ENCODE measurements at places on chromosomes 16 and 17.
A peak's percentile ranks its signal among the peaks of the same experiment; 100 is the strongest.

DNA sequence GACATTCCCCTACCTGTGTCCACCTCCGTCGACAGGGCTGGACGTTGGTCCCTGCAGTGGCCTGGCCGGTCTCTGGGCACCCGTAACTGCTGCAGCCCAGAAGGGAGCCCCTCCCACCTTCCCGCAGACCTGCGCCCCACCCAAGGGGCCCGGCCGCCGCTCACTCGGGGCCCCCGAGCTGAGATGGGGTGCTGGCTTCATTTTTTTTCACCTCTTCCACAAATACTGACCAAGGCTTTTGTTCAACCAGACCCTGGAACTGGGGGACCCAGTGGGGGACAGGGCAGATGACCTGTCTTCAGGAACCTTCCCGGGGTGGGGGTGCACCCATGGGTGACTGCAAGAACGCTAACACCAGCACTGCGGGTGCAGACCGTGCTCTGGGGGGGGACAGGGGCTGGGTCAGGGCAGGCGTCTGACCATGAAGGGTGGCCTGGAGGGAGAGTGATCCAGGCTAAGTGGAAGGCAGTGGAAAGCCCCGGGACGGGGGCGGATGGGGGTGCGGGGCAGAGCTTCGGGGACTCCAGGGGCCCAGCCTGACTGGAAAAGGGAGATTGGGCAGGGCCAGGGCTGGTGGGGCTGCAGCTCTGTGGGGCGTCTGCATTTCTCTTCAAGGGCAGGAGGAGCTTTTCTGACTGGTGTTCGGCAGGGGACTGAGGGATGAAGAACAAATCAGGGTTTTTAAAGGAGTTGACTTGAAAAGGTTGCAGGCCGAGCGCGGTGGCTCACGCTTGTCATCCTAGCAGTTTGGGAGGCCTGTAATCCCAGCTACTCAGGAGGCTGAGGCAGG lies 42.3 kb downstream of the SLC7A5 start:
- no peak for DNase-seq

- DNase-seq = no peak
Observed at GRCh38 chr17:4118015-4118743, 24.7 kb downstream of the ZZEF1 start.

DNA sequence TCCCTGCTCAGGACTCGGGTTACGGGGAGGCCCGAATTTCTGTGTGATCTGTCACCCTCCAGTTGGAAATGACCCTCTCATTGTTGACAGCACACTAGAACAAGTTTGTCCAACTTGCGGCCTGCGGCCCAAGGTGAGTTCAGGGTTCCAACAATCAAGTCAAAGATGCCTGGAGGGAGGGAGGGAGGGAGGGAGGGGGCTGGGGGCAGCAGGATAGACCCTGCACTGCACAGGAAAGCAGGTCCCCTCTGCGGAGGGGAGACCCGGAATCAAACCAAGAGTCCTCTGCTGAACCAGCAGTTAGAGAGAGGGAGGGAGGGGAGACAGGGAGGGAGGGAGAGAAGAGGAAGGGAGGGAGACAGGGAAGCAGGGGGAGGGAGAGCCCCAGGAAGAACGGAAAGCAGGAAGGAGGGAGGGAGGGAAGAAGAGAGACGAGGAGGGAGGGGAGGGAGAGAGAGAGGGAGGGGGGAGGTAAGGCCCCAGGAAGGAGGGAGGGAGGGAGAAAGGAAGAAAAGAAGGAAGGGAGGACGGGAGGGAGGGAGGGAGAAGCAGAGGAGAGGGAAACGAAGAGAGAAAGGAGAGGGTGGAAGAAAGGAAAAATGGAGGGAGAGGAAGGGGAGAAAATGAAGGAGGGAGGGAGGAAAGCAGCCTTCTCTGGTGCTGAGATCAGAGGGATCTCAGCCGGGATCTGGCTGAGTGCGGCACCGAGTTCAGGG lies 96.7 kb upstream of the CDH5 start:
- DNase-seq = no peak

DNA sequence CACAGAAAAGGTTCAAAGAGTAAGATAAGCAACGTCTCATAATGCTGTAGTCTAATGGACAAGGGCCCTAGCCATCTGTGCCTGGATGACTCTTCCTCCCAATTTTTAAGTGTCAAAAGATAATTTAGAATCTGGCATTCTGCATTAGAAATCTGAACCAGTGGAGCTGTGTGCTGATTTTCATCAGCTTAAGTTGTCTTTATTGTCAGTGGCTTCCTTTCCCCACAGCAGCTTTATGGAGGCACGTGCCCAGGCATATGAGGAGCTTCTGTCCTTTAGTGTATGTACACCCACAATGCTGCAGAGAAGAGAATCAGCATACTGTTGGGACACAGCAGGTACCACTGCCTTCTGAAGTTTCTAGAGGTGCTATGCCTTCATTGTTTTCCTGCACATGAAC lies 37.9 kb downstream of the HEATR6 start:
- no peak for DNase-seq

DNA sequence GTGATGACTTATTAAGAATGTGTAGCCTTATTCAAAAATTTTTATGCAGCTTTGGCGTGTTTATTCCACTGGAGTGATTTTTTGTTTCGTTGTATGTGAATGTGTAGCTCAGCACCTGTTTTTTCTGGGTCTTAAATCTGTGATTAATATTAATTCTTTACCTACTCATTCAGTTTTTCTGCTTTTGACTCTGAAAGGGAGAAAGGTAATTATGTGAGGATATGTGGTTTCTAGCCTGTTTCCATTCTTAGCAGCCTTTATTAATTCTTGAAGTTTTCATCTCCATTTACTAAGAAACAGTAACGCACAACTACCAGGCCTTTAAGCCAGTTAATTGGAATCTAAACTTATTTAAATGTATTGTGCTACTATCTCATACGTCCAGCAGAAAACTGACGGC lies 7.0 kb downstream of the HEATR3 start:
- no peak for DNase-seq

DNA sequence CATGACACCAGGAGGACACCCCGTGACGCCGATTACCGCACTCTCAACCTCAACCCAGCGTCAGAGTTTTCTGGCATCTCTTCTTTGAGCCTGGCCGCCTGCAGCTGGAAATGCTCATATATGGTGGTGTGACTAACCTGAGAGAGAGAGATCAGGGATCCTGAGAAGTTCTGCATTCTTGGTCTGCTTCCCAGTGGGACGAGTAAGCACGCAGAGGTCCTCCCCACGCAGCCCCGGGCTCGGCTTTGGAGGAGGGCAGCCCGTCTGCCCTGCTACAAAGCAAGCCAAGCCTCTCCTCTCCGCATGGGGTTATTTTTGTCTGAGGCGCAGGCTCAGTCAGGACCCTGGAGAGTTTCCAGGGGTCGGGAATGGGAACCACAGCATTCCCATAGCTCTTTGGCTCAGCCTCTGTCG lies 16.5 kb downstream of the CRISPLD2 start:
- no peak for DNase-seq

GRCh38 chr17:1909985-1910384 lies 80.2 kb downstream of the RPA1 start:
- no peak for DNase-seq

DNA sequence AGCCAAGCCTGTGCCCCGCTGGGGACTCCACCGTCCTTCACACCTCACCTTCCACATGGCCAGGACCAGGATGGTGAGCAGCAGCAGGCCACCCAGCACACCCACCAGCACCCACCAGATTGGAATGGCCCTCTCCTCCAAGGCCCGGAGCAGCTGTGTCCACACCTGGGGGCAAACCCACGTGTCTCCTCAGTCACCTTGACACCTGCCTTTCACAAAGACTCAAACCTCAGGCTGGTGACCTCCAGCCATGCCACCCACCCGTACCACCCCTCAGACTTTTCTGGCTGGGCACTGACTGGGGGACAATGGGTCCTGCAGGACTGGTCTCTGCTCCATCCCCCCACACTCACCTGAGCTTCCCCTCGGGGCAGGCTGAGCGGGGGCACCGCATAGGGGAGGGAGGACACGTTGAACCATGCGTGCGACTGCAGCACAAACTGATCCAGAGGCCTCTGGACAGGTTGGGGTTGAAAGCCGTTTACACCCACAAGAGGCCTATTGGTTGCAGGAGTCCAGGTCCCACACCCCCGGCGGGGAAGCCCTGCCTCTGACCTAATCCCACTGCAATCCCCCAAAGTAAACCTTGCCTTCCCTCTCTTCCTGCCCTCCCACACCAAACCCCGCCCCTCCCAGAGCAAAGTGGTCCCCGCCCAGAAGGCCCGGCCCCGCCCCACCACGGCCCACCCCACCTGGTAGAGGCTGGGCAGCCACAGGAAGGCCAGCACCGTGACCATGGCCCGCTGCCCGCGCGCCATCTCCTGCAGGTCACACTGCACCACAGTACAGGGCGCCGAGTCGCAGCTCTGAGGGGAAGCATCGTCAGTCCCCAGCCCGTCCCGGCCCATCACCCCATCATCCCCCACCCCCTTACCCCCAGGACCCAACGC lies 10.9 kb upstream of the FAM171A2 start:
- no peak for DNase-seq

DNA sequence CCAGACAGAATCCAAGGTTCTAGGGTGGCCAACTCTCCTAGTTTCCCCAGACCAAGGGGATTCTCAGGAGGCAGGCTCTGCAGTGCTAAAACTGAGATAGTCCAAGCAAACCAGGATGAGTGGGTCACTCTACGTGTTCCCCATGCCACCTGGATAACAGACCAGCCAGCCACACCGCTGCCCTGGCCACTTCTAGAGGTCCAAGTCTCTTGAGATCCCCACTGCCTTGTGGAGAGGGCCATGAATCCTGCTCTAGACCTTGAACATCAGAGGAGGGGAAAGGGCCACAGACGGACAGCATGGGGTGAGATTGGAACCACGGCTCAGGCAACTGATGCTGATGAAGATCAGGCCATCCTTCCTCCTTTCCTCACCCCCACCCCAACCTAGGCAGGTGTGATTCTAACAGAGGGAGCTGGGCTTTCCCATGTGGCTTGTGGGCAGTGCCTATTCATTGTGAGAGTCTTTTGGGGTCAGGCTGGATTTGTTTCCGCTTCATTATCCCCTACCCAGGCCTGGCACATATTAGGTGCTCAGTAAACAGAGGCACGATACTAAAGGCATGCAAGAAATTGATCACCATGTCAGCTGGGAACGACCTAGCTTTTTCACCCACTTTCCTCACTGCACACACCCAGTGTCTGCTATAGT lies 16.8 kb upstream of the TVP23A start:
- DNase-seq = no peak

DNA sequence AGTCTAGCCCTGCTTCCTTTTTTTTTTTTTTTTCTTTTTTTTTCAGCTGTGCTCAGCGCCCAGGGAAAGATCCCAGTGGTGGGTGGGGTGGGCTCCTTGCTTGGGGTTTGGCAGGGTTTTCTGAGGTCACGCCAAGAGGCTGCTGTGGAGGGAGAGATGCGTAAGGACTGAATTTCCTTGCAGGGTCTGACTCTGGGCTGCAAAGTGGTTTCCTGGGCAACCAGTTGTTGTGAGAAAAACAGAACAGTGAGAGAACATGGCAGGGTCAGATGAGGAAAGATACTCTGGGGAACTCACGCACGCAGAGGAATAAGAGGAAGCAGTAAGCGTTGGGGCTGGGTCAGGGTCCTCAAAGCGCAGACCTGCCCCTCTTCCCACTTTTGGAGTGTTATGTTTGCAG lies 119.5 kb downstream of the IRF8 start:
- peak; percentile 73 for DNase-seq

DNA sequence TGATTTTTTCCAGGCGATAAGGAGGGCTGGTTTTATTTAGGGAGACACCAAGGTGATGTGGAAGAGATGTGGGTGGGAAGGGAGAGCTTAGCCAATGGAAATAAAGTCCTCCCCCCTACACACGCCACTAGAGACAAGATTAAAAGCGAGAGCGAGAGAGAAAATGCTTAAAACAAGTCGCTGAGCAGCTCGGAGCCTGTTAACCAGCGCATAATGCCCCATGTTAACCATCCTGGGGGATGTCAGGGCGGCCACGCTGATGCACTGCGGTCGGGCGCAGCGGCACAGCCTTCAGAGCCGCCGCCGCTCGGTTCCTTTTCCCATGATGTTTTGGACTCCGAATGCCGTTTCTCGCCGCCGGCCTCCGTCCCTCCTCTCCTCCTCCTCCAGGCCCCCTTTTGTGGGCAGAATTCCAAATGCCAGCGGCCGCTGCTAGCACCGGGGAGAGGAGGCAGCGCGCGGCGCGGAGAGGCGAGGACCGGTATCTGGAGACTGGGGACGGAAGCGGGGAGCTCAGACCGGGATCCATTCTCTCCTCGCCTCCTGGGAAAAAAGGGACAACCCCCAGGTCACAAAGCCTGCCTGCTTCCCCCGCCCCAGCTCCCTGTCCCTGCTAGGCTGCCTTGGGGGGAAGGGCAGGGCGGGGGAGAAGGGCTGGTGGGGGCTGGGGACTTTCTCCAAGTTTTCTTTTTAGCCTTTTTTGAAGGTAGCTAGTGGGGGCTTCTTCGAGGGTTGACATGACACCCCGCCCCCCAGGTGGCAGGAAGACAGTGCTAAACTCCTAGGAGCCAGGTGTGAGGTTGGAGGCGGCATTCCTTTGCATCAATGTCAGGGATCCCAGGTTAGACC lies 98.1 kb upstream of the CCL2 start:
- DNase-seq = no peak

- no peak for DNase-seq
Observed at GRCh38 chr17:79792984-79793923, 3.6 kb downstream of the CBX8 start.

- peak; percentile 5 for DNase-seq
Observed at GRCh38 chr16:3266873-3267537, 10.6 kb upstream of the MEFV start.
